CD8-positive, alpha-beta memory T cell (primary cell): ENCODE measurements at places on chromosomes 3 and 15. TPM values are rescaled to one million over a fixed set of nuclear protein-coding genes. Genes with fewer than 3 reads are reported as not detected.

The SEMA6D gene
- polyA plus RNA-seq: not detected

The MORC1 gene
- polyA plus RNA-seq: not detected

The GXYLT2 gene
- polyA plus RNA-seq: not detected

The OIP5 gene
- polyA plus RNA-seq: 0.58 TPM

The ALG3 gene
- 73.2 TPM for polyA plus RNA-seq

The FAM174B gene
- polyA plus RNA-seq: 0.82 TPM

The CAMK2N2 gene
- not detected for polyA plus RNA-seq

The NR2E3 gene
- not detected for polyA plus RNA-seq

The NDN gene
- 0.81 TPM for polyA plus RNA-seq

The TM4SF18 gene
- polyA plus RNA-seq: not detected

The ARF4 gene
- 124 TPM for polyA plus RNA-seq

The GOLGA6L6 gene
- not detected for polyA plus RNA-seq

The MEIS2 gene
- not detected for polyA plus RNA-seq

The TMIE gene
- polyA plus RNA-seq: 0.67 TPM

The ECE2 gene
- polyA plus RNA-seq: not detected

The SLC24A5 gene
- not detected for polyA plus RNA-seq

The GUCA1C gene
- not detected for polyA plus RNA-seq

The EBLN2 gene
- polyA plus RNA-seq: 0.76 TPM

The RLBP1 gene
- not detected for polyA plus RNA-seq

The SPTSSB gene
- 9.5 TPM for polyA plus RNA-seq

The RFC4 gene
- polyA plus RNA-seq: 23.9 TPM

The MFGE8 gene
- polyA plus RNA-seq: 9.6 TPM

The IL12A gene
- 0.79 TPM for polyA plus RNA-seq

The GRAMD1C gene
- polyA plus RNA-seq: 0.68 TPM

The RHCG gene
- not detected for polyA plus RNA-seq

The SOX14 gene
- polyA plus RNA-seq: not detected

The ABHD17C gene
- 3.1 TPM for polyA plus RNA-seq

The HOMER2 gene
- 1.6 TPM for polyA plus RNA-seq

The ST6GAL1 gene
- polyA plus RNA-seq: 139 TPM

The MAGEL2 gene
- polyA plus RNA-seq: not detected

The TICRR gene
- polyA plus RNA-seq: not detected

The LIPC gene
- 1.5 TPM for polyA plus RNA-seq

The MED12L gene
- 0.02 TPM for polyA plus RNA-seq

The TM4SF4 gene
- polyA plus RNA-seq: not detected

The SNX22 gene
- polyA plus RNA-seq: 0.90 TPM

The CGNL1 gene
- not detected for polyA plus RNA-seq

The KNG1 gene
- not detected for polyA plus RNA-seq

The GRK7 gene
- not detected for polyA plus RNA-seq

The LDHAL6B gene
- not detected for polyA plus RNA-seq

The ABHD2 gene
- polyA plus RNA-seq: 22.9 TPM

The CASR gene
- polyA plus RNA-seq: not detected

The MBNL1 gene
- 303 TPM for polyA plus RNA-seq
